Smooth muscle cell of trachea (primary cell): ENCODE measurements at places on chromosomes 1 and 21. TPM values are rescaled to one million over a fixed set of nuclear protein-coding genes. Genes with fewer than 3 reads are reported as not detected.

Gene LHX8
- total RNA-seq, result under 0.01 TPM in 1 of 2 replicates, not detected in the other

Gene RPE65
- total RNA-seq, result not detected in 2 replicates

Gene LINGO4
- total RNA-seq, result not detected in 2 replicates

Gene LRRC38
- total RNA-seq, result not detected in 2 replicates

Gene ZBED6
- total RNA-seq, result 13.7 and 16.9 TPM in 2 replicates

Gene AMY1B
- total RNA-seq, result not detected in 2 replicates

Gene TAL1
- under 0.01 TPM in 2 replicates for total RNA-seq

Gene CEPT1
- 47.1 and 49.3 TPM in 2 replicates for total RNA-seq

Gene CLCA4
- not detected in 2 replicates for total RNA-seq

Gene ZNF593OS
- not detected in 2 replicates for total RNA-seq

Gene PSRC1
- 3.8 and 13.2 TPM in 2 replicates for total RNA-seq

Gene BNIPL
- total RNA-seq, result under 0.01 and 0.17 TPM in 2 replicates

Gene KIAA0040
- under 0.01 and 0.17 TPM in 2 replicates for total RNA-seq

Gene DVL1
- total RNA-seq, result 81.9 and 138 TPM in 2 replicates

Gene TMPRSS2
- total RNA-seq, result not detected in 2 replicates

Gene TGFB2
- 4.9 and 9.9 TPM in 2 replicates for total RNA-seq

Gene CBR3
- total RNA-seq, result 26.3 and 26.5 TPM in 2 replicates

Gene SYPL2
- 0.29 and 1.2 TPM in 2 replicates for total RNA-seq

Gene CACHD1
- 4.5 and 5.3 TPM in 2 replicates for total RNA-seq

Gene CD247
- total RNA-seq, result not detected in 2 replicates

Gene TDRKH
- 1.5 and 3.8 TPM in 2 replicates for total RNA-seq

Gene OR2M3
- not detected in 2 replicates for total RNA-seq

Gene SLC1A7
- total RNA-seq, result 0.73 and 1.2 TPM in 2 replicates

Gene FLG2
- not detected in 2 replicates for total RNA-seq

Gene SNX7
- 46.5 and 54.0 TPM in 2 replicates for total RNA-seq

Gene IGSF3
- 0.33 and 0.44 TPM in 2 replicates for total RNA-seq

Gene RAB7B
- 12.4 and 16.7 TPM in 2 replicates for total RNA-seq

Gene NHLH1
- total RNA-seq, result not detected in 2 replicates

Gene SLC44A5
- total RNA-seq, result under 0.01 and 0.15 TPM in 2 replicates

Gene SLC9C2
- not detected in 2 replicates for total RNA-seq

Gene NGF
- 5.7 and 10.1 TPM in 2 replicates for total RNA-seq

Gene ZP4
- not detected in 2 replicates for total RNA-seq

Gene TRIM17
- total RNA-seq, result 0.15 TPM in 1 of 2 replicates, not detected in the other

Gene FMO4
- total RNA-seq, result 1.2 and 6.7 TPM in 2 replicates

Gene DNAI4
- 5.4 and 7.8 TPM in 2 replicates for total RNA-seq

Gene NCF2
- total RNA-seq, result 0.15 and 0.50 TPM in 2 replicates

Gene XCL2
- not detected in 2 replicates for total RNA-seq

Gene NEGR1
- total RNA-seq, result 3.6 and 7.7 TPM in 2 replicates

Gene NID1
- total RNA-seq, result 48.3 and 54.7 TPM in 2 replicates

Gene AMPD1
- not detected in 2 replicates for total RNA-seq

Gene TTC3
- 241 and 353 TPM in 2 replicates for total RNA-seq

Gene NDC1
- total RNA-seq, result 8.6 and 24.4 TPM in 2 replicates

Gene AGT
- 1.3 and 2.0 TPM in 2 replicates for total RNA-seq

Gene WDR64
- total RNA-seq, result not detected in 2 replicates

Gene C1orf185
- total RNA-seq, result not detected in 2 replicates

Gene MYOG
- not detected in 2 replicates for total RNA-seq

Gene KHDRBS1
- total RNA-seq, result 52.9 and 108 TPM in 2 replicates
